ENCODE measurements at places on chromosomes 3 and 15.

DNA sequence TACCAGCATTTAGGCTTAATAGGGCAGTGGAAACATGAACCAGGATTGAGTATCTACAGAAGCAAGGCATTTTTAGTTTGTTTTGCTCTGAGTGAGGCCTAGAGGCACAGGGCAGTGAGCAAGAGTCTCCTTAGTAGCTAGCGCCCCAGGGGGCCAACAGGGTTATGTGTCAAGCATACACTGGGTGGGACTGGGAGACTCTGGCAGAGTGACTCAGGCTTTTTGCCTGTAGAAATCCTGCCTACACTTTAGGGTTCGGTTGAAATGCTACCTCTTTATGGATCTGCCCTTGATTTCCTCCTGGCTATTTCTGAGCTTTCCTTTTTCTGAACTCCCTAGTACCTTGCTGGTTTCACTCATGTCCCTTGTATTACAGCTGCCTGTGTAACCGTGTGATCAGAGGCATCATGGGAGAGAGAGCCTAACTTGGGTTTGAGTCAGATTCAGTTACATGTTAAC, 72.2 kb downstream of the TOP2B start:
- no peak for DNase-seq

DNA sequence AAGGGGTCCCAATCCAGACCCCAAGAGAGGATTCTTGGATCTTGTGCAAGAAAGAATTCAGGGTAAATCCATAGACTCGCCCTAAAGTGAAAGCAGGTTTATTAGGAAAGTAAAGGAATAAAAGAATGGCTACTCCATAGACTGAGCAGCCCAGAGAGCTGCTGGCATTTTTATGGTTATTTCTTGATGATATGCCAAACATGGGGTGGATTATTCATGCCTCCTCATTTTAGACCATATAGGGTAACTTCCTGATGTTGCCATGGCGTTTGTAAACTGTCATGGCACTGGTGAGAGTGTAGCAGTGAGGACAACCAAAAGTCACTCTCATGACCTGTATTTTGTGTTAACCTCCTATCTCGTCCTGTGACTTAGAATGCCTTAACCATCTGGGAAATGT, 142.2 kb downstream of the DOCK3 start:
- DNase-seq, result no peak

GRCh38 chr3:50620820-50621219, 3.9 kb downstream of the MAPKAPK3 start:
- DNase-seq, result no peak

GRCh38 chr15:90902840-90903732, at the start of gene MAN2A2:
MAN2A2 (plus strand) TSS chr15:90903302; CDS start chr15:90904208, 906 bp downstream.
- peak; percentile 50 for DNase-seq

- DNase-seq, result no peak
These were observed 2.7 kb downstream of the MTFMT start for GRCh38 chr15:65026756-65027155.

DNA sequence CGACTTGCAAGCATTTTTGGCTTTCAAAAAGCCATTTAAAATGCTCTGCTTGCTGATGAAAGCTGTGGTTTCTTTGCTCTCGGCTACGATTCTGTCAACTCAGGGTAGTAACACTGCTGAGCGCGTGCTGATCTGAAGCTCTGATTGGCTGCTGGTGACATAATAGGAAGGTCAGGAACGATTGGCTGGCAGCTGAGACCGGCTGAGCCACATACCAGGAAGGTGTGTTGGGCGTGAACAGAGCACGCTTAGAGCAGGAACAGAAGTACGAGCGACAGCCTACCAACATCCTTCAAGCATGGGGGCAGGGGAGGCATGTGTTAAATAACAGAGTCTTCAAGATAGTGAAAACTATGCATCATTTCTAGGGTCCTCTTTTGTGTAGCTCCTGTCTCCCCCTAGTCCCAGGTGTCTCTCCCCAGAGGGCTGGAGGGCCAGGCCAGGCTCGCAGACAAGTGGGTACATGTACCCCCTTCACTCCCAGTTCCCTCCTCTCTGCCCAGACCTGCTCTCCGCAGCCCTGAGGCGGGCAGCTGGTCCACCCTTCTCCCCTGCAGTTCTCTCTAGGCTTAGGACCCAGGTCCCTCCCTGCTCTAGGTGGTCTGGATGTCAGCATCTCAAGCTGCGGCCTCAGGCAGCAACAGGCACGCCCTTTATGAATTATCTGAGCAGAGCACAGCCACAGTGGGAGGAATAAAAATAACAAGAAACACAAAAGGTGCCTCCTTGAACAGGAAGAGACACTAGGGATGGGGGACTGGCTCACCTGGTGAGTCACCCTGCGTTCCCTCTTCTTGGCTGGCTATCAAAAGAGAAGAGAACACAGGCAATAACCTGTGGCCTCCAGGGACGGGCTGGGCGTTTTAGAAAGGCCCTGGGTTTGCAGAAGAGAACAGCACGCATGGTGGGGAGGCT, 76.0 kb downstream of the TAMM41 start:
- DNase-seq, result peak; percentile 45

GRCh38 chr3:149432149-149432548, 42.3 kb upstream of the TM4SF4 start:
- DNase-seq, result no peak

DNA sequence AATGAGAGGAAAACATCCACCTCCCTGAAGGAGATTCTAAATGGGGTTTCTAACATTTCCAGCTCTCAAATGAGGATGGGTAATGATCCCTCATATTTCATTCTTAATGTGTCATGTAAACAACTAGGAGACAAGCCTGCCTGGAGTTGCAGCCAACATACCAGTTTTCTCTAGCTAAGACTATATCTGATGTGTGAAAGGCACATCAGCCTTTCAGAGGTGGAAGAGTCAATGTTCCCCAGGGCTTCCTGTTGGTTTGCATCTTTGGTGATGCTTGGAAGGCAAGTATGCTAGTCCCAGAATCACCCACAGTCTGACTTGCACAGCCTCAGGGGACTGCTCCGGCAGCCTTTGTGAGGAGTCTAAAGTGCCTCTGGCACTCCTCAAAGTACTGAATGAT, 921.2 kb downstream of the SQOR start:
- no peak for DNase-seq

DNA sequence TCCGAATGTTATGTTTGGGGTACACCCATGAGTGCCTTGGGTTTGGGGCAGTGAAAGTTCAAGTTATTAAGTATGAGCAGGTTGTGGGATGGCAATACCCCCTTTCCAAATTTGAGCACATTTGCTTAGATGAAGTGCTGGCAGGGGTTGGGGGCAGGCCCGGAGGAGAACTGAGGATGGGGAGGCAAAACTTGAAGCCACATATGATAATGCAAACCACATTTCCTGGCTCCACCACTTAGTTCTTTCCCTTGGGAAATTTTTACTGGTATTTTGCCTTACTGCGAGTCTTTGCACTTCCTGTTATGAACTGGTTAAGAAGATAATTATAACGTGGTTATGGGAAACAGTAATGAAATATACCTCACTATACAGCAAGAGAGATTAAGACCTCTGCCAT, 336.0 kb upstream of the ONECUT1 start:
- DNase-seq, result no peak

DNA sequence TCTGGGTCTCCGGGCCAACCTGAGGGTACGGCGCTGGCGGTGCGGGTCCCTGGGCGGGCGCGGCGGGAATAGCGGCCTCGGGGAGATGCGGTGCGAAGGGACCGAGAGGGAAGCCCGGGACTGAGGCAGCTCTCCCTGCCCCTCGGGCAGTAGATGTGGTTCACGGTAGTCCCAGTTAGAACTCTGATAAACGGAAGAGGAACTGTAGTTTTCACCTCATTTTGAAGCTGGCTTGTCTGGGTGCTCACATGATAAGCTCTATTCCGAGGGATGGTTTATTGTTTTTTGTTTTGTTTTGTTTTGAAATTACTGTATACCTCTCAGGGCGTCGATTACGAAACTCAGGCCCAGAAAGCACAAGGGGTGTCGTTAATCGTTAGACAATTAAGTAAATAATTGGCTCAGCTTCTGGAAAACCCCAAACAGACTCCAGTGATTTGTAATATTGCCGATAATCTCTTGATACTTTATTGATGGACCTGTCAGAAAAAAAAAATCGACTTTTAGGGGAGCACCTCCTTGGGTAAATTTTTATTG, 413 bp downstream of the NUSAP1 start:
- DNase-seq, result peak; percentile 70

GRCh38 chr3:187247398-187247797, 44.1 kb downstream of the MASP1 start:
- no peak for DNase-seq

DNA sequence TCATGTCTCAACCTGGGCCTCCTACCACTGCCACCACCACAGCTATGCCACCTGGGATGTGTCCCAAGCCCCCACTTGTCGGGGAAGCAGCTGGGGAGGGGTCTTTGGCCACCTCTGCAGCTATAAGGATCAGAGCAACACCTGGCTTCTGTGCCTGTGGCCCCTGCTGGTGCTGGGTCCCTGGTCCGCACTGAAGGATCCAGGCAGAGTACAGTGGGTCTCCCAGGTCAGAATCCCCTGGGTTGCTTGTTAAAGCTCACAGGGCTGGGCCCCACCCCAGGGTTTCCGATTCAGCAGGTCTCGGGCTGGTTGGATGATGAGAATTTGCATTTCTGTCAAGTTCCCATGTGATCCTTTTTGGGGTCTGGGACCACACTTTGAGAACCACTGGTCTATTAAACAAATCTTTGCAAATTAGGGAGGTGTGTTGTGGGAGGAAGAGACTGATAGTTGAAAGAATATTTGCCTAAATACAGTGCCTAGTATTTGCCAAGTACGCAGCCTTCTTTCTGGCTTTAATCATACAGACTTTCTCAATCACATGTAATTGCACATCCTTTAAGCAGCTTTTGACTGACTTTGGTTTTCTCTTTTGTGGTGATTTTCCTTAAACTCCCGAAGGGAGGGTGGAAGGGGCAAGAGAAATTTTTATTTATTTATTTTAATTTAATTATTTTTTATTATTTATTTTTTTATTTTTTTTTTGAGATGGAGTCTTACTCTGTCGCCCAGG, 127.3 kb downstream of the IGF1R start:
- no peak for DNase-seq

DNA sequence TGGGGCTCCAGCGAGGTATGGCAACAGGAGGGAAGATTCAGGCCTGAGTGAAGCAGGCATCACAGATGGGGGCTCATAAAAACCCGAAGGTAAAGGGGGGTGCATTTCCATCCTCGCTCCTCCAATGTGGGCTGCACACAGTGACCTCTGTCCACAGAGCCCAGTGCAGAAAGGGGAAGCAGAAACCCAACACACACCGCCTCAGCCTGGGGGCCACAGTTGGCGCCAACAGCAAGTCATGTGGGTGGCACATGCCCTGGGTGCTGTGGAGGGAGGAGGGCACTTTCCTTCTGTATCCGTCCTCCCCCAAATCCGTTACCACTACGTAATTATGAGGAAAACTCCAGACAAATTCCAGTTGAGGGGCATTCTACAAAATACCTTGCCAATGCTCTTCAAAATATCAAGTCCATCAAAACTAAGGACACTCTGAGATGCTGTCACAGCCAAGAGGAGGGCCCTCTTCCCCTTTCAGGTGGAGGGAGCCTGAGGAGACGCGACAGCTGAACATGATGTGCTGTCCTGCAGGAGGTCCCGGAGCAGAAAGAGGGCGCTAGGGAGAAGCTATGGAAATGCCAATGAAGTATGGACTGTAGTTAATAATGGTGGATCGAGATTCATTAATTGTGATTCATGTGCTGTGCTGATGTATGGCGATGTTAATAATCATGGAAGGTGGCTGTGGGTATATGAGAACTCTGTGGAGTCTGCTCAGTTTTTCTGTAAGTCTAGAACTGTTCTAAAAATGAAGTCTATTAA, 16.4 kb downstream of the APBA2 start:
- no peak for DNase-seq

DNA sequence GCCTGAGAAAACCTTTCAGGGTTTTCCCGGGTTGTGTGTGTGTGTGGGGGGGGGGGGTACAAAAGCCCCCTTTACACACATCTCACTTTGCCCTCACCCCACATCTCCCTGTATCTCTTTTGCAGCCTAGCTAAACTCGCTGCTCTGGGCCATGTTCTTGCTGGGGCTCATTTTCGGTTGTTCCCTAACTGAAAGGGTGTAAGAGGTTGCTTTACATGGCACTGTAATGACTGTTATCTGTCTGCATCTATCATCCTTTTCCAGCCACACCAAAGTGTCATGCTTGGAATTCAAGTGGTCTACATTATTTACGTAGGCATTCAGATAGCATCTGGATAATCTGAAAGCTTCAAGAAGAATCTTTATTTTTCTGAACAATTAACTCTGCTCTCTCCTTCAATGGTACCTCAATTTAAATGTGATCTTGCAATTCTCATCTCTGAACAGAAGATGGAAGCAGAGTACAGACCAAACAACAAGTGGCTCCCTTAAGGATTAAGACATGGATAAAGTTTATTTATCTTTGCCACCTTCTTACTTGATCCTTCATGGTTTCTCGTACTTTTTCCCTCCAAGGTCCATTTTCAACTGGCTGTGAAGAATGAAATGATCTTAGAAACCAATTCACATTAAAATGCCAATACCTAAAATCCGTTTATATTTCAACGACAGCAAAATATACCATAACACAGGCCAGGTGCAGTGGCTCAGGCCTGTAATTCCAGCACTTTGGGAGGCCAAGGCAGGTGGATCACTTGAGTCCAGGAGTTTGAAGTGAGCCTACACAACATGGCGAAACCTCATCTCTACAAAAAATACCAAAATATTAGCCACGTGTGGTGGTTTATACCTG, 34.9 kb downstream of the DCLK3 start:
- no peak for DNase-seq

DNA sequence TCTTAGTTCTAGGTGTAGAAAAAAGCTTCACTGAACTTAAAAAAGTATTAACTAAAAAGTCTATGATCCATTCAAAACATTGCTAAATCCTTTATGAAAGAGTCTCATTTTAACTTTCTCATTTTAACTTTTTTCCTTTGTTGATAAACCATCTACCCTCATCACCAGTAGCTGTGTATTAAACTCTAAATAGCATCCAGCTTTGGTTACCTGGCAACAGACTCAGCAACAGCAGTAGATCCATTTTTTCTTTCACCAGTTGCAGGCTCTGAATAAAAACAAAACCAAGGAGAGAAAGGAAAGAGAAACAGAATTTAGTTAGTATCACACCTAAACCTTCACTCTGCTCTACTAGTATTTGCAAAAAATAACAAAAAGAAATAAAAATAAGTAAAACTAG, 51.6 kb downstream of the TP53BP1 start:
- DNase-seq, result peak; percentile 18

GRCh38 chr15:67608638-67608959, 66.1 kb downstream of the MAP2K5 start:
- DNase-seq, result no peak

Measured in NCI-H2171 (cell line).